ENCODE measurements at places on chromosomes 16 and 17.

DNA sequence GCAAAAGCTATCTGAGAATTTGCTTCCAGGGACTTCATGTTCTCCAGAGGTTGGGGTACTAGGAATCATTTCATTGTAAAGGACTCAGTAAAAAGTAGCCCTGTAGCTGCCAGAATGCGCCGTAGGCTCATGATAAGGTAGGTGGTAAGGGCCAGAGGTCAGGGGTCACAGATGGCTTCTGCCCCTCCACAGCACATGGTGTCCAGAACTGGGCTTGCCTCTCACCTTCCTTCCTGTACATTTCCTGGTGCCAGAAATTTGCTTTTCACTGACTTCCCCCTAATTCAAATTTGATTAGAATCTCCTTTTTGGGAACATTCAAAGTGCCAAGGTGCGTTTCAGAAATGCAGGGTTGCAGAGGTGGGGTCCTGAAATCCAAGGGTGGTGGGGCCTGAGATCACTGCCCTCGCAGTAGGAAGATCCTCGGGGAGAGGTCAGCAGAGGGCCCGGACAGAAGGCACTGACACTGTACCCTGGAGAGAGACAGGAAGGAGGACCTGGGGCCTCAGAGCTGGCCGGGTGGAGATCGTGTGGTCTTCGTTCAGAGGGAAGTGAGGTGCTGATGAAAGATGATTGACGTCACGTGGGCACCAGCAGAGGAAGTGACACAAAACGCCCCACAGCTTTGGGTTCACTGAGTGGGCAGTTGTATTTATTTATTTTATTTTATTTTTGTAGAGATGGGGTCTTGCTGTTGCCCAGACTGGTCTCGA lies 25.5 kb upstream of the METRNL start:
- DNase-seq: no peak

- DNase-seq: no peak
Observed at GRCh38 chr17:46995841-46996571, 17.0 kb upstream of the RPRML start.

DNA sequence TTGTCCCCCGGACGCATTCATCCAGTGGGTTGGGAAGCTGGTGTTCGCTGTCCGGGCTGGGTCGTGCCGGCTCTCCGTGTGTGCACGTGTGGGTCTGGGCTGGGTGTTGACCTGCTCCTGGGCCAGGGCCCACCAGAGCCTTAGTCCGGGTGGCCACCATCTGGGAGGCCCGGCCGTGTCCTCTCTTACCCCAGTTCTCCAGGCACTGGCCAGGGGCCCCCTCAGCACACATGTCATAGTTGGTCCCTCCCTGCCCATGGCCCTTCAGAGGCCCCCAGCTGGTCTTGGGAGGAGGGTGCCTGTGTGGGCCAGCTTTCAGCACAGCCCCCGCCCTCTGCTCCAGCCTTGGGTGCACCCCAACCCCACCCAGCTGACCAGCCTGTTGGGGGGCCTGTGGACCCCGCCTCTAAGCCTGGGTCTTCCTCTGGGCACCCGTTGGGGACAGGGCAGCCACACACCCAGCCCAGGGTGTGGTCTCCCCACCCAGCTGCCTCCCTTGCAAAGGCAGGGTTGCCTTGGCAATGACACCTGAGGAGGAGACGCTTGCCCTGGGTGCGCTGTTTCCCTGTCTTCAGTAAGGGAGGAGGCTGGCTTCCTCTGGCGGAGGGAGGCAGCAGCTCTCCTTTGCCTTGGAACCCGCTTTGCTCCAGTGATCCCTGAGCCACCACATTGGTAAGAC lies 77.4 kb downstream of the JPH3 start:
- no peak for DNase-seq

DNA sequence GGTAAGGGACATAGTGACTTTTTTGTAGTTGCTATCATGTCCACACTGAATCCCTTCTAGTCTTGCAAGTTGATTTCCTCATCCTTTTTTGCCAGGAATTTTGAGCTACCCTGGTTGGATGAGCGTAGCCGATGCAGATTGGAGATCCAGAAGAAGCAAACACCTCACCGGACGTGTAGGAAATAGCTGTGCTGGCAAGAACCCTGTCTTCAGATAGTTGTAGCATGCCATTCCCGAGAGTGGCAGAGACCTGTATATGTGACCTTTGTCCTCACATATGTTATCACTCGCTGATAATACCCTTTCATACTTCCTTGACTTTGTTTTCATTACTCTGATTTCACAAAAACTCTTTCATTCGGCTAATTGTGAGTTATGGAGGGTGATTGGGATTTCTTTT lies 6.2 kb upstream of the CASC3 start:
- DNase-seq: no peak

- DNase-seq: no peak
Observed at GRCh38 chr17:4341616-4341977, 24.9 kb downstream of the UBE2G1 start.

DNA sequence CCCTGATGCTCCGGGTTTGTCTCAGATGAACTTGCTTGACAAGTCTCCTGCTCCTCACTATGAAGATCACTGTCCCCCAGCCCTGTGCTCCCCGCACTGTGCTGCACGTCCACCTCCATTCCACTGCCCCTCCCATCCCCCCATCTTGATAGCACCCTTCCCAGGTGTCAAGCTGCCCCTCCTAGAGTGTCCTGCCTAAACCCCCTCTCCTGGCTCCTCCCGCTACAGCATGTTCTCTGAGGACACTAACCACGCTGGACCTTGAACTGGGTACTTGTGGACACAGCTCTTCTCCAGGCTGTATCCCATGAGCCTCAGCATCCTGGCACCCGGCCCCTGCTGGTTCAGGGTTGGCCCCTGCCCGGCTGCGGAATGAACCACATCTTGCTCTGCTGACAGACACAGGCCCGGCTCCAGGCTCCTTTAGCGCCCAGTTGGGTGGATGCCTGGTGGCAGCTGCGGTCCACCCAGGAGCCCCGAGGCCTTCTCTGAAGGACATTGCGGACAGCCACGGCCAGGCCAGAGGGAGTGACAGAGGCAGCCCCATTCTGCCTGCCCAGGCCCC lies 18.5 kb downstream of the DEXI start:
- DNase-seq: no peak

DNA sequence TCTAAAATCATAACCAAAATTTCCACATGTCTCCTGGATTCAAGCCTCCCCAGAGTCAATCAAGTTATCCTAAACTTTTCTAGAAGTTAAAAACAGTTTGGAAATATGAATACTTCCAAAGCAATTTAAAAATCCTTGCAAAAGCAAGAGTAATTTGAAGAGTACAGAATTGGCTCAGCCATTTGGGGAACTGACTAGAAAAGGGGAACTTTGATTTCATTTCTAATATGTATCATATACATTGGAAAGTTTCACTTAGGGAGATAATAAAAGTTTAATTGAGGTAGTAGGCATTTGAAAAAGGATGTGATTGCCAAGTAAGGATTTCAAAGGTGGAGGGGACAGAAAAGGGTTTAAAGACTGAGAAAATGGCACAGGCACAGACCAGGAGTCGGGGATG lies 9.0 kb upstream of the SLFN12L start:
- no peak for DNase-seq

Data from umbilical cord (tissue), 2 donors.